ENCODE measurements at places on chromosomes 3 and 15.

DNA sequence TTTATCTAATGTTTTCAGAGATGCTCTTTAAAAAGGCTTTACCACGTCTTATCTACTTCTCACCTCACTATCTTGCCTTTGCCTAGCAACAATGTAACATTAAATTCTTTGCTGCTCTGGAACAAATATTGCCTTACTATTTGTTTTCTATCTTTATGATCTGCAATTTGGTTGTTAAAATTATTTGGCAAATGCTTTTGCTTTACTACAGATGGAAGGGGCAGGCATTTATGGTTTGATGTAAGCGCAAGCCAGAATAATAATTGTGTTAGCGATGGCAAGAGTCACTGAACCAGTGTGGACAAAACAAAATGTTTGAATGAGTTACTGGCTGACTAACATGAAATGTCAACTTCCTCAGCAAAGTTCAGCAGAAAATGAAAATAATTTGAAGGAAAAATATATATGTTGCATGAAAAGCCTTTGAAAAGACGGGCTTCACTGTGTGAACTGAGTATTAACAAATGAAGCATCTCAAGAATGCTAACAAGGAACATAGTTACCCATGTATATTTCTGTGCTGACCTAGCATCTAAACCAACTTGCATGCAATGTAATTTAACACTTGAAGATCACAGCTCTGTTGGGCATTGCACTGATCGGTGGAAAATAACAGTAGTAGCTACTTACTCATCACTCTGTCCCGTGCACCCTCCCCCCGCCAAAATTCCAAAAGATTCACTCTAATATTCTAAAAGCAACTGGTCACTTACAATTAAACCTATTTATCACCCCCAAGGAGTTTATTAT lies 454.0 kb upstream of the ARHGEF26 start:
- DNase-seq, result no peak

DNA sequence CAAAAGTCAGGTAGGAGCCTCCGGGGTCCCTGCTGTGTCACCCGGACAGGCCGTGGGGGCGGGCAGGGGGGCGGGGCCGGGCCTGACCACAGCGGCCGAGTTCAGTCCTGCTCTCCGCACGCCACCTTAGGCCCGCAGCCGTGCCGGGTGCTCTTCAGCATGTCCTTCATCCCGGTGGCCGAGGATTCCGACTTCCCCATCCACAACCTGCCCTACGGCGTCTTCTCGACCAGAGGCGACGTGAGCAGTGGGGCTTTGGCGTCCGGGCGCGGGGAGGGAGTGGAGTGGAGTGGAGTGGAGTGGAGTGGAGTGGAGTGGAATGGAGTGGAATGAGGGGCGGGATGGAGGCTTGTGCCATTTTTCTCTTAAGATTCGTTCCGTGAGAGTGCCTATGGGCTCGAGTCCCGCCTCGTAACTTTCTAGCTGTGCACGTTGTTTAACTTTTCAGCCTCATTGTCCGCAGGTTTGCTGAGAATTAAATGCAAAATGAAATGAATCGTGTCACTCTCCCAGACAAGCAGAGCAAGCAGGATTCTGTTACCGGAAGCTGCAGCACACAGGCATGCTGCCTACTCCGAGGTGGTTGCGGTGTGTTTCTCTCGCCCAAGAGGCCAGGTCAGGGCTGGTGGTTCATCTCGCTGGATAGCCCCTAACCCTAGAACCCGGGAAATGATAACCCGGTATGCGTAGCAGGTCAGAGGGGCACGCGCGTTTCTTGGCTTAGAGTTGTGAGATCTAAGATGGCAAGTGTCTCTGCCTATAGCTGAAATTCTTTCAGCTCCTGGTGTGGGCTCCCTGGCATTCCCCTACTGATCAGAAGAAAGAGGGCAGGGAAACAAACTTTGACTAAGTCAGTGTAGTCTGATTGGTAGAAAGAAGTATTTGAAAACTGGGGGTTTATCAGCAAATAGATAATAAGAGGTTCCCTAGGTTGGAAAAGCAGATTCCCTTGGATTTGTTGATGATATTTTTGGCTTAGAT lies at the start of gene FAH:
TSS of gene FAH (plus strand) at position 104 of the 981 bp plus-strand sequence. CDS start at position 160, 56 bp downstream.
- DNase-seq, result peak; percentile 13

- peak; percentile 32 for DNase-seq
These were observed 515 bp downstream of the ADAM10 start for GRCh38 chr15:58748852-58749531.

- DNase-seq, result no peak
These were observed 943.6 kb downstream of the DIPK2A start for GRCh38 chr3:144915202-144915601.

DNA sequence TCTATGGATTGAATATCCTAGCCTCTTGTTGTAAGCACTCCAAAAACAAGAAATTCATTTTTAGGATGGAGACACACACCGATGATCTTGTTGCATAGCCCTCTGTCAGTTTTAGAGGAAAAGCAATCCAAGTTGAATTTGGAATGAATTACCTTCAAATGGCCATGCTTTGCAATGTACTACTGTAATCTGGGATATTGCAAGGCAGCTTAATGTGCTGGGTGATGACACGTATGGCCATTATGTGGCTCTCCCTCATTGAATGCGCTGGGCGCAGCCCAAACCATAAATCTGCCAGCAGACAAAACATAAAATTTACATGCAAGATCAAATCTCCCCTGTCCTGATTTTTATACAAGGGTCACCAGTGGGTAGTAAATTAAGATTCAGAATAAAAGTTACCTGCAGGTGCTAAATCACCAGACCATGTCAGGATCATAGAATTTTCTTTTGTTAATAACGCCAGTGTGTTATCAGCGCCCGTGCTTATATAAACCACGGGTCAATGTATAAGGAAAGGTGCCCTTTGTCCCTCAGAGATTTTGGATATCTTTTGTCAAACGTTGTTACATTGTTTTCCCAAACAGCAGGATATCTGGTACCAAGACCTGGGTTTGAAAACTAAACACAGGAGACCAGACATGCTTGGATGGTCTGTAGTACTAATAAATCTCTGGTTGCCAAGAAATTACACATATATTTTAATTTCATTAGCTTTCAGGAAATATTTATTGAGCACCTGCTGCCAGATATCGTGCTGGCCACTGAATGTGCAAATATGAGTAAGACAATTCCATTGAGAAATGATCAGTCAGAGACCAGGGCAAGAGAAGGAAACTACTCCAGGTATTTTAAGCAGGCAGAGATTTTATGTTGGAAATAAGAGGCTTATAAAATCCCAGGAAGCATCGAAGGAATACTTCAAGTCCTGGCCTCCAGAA lies 237.1 kb downstream of the EBLN2 start:
- no peak for DNase-seq

DNA sequence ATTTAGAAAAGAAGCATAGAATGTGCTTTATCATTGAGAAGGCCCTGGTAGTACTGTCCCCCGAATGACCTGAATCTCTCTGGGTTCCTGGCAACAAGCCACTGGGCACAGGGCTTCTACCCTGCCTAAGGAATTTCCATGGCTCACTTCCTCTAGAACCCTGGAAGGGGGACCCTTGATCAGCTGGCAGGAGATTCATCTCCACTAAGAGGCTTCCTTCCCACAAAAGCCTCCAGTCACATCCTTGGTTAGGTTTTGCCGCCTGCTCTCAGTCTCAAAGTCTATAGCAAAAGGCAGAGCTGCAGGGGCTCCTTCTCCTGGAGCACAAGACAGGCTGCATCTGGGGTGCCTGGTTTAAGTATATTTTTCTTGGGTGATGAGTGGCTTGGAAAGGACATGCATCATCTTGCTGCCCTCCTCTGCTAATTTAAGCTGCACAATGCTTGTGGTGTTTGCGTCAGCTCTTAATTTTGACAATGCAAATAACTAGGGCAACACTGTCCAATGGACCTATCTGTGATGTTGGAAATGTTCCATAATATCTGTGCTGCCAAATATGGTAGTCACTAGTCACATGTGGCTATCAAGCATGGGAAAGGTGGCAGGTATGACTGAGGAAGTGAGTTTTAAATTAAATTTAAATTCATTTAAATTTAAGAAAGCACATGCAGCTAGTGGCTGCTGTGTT lies 33.4 kb upstream of the RARRES1 start:
- DNase-seq, result no peak

GRCh38 chr15:41578736-41579383 lies 19.8 kb downstream of the TYRO3 start:
- no peak for DNase-seq

DNA sequence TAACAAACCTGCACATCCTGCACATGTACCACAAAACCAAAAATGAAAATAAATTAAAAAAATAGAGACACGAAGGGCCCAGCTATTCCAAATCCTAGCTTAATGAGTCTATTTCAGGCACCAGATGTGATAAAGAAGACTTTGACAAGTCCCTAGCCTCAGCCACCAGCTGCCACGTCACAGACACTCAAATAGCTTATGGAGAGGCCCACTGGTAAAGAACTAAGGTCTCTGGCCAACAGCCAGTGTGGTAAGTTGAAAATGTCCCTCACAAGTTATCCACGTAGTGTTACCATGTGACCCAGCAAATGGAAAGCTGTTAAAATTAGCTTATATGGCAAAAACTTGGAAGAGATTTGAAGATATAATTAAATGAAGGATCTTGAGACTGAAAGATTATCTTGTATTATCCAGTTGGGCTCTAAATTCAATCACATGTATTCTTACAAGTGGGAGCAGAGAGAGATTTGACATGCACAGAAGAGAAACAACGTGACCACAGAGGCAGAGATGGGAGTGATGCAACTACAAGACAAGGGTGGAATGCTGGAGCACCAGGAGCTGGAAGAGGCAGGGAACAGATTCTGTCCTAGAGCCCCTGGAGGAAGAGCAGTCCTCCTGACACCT lies 10.9 kb downstream of the ACSBG1 start:
- no peak for DNase-seq

DNA sequence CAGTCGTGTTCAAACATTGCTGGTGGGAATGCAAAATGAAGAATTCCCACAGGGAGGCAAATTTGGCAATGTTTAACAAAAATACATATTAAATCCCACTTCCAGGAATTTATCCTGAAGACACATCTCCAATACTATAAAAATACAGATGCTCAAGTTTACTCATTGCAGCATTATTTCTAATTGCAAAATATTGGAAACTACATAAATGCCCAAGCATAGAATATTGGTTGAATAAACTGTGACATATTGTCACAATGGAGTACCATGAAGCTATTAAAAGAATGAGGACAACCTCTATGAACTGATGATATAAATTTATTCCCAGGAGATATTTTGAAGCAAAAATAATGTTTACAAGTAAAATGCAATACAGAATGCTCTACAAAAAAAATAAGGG lies 49.7 kb upstream of the UBE2E2 start:
- DNase-seq, result no peak

- no peak for DNase-seq
These were observed 273.7 kb upstream of the ATP11B start for GRCh38 chr3:182519569-182519968.

Measured in stimulated activated CD4-positive, alpha-beta T cell treated with anti-CD3 and anti-CD28 coated beads, Interleukin-4, amount 100 ng/mL, for 4 hours (primary cell).